Umbilical cord (tissue), 2 donors: ENCODE measurements at places on chromosomes 2 and 18. TPM values are rescaled to one million over a fixed set of nuclear protein-coding genes. Genes with fewer than 3 reads are reported as not detected.

DNA sequence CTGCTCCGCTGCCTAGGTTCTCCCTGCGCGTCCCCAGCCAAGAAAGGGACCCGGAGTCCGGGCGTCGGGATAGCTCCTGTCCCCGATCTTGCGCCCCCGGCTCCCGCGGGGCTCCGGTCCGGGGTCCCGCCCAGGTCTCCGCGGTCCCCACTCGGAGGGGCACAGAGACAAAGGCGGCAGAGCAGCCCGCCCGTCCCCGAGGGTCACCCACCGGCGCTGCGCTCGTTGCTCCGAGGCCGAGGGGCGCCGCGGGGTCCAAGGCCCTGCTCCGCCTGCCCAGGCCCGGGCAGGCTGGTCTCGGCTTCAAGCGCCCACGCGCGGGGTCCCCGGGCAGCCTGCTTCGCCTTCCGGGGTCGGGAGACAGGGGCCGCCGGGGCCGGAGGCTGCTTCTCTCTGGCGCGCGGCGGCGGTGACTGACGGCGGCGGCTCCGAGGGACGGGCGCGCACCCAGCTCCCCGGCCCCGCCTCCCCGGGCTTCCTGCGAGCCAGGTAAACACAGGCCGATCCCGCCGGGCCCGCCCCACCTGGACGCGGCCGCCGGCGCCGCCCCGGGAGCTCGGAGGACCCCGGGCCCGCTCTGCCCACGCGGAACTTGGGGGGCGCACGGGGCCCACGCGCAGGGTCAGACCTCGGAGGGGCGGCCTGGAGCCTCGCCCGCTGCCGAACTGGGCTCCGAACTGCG is at the start of gene MBP:
Gene MBP (minus strand): TSS at position 415 of the 682 bp plus-strand sequence. CDS start 27,522 bp downstream, outside the sequence.
- DNase-seq, result no peak

- DNase-seq, result no peak
Observed at GRCh38 chr2:233850745-233851144, 3.6 kb downstream of the HJURP start.

The MAP3K19 gene
- 5.3 TPM for total RNA-seq

DNA sequence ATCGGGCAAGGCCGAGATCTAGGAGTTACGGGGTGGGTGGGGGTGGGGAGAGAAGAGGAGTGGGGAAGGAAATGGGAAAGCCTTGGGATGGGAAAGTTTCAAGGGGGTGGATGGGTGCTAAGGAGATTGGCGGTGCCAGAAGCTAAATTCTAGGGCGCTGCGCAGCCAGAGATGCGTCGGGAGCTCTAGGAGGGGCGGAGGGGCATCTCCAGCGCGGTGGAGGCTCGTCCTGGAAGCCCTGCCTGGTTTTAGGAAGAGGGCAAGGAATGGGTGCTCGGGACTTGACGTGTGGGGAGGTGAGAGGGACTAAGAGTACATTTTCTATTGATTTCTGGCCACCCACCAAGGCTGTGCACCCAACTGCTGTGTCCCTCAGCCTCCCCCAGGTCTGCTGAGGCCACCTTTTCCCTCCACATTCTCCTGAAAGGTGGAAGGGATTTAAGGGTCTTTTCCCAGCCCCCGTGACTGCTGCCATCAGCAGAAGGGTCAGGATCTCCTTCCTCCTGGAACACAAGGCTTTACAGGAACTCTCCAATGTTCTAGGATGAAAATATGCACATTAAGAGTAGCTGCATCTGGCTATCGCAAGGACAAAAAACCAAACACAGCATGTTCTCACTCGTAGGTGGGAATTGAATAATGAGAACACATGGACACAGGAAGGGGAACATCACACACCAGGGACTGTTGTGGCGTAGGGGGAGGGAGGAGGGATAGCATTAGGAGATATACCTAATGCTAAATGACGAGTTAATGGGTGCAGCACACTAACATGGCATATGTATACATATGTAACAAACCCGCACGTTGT is 1.4 kb downstream of the C2orf72 start:
- DNase-seq, result no peak

GRCh38 chr2:102438111-102438510 is 15.2 kb downstream of the IL18RAP start:
- no peak for DNase-seq

GRCh38 chr2:182618672-182619079 is 97.4 kb upstream of the DNAJC10 start:
- peak; percentile 75 for DNase-seq
